ENCODE measurements at places on chromosomes 12 and 14.

- DNase-seq, result no peak
These were observed 161.8 kb upstream of the IGF1 start for GRCh38 chr12:102642199-102642598.

GRCh38 chr14:61565181-61565580, 130.1 kb upstream of the HIF1A start:
- DNase-seq, result no peak

DNA sequence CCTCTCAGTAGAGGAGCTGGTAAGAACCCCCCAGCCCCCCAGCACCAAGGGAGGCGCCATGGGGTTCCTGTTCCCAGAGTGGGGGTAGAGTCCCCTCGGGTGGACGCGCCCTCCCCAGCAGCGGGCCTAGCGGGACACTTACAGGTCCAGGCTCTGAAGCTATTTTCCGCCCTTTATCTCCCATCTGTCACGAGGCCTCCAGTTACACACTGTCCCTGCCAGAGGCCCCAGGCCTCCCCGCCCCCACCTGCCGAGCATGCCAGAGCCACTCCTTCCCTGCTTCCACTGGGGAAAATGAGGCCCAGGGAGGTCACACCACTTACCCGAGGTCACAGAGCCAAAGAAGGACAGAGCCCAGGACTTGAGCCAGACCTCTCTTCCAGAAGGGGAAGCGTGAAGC, 3.1 kb downstream of the C14orf180 start:
- no peak for DNase-seq

GRCh38 chr12:72346363-72346944, 74.3 kb downstream of the TRHDE start:
- DNase-seq, result peak; percentile 11

GRCh38 chr14:64926398-64926995, 12.2 kb downstream of the CHURC1 start:
- DNase-seq, result no peak

DNA sequence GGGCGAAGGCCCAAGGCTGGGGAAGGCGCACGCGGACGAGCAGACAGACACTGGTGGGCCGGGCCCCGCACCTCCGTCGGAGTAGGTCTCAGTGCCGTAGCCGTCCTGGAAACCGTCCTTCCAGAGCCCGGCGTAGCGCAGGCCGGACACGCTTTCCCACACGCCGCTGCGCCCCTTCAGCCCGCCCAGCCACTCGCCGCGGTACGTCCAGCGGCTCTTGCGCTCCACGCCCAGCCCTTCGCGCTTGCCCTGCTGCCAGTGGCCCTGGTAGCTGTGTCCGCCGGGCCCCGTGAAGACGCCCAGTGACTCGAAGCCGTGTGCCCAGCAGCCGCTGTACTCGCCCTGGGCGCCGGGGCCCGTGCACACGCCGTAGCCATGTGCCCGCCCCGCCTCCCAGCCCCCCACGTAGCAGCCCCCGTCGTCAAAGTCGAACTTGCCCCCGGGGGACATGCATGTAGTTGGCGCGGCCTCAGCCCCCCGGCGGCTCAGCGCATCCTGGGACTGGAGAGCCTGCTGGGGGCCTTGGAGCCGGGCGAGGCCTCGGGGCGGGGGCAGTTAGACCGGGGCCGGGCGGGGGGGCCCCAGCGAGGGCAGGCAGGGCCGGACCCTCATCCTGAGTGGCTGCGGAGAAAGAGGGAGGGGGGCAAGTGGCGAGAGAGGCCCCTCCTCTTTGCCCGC, 1.4 kb downstream of the JPH4 start:
- DNase-seq, result no peak

DNA sequence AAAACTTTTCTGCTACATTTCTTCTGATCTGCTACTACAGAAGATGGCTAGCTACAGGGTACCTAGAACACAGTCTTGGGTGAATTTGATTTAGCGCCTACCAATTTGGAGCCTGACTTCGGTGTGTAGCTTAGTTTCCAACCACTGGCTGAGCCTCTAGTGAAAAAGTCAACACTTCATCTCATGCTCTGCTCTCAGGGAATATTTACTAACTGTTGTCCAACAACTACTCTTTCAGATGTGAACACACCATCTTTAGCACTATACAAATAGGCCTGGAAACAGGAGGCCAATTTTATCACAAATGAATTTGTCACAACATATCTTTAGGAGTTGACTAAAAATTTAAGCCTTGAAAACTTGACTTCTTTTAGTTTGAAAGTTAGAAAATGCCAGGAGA, 167.9 kb downstream of the NELL2 start:
- no peak for DNase-seq

DNA sequence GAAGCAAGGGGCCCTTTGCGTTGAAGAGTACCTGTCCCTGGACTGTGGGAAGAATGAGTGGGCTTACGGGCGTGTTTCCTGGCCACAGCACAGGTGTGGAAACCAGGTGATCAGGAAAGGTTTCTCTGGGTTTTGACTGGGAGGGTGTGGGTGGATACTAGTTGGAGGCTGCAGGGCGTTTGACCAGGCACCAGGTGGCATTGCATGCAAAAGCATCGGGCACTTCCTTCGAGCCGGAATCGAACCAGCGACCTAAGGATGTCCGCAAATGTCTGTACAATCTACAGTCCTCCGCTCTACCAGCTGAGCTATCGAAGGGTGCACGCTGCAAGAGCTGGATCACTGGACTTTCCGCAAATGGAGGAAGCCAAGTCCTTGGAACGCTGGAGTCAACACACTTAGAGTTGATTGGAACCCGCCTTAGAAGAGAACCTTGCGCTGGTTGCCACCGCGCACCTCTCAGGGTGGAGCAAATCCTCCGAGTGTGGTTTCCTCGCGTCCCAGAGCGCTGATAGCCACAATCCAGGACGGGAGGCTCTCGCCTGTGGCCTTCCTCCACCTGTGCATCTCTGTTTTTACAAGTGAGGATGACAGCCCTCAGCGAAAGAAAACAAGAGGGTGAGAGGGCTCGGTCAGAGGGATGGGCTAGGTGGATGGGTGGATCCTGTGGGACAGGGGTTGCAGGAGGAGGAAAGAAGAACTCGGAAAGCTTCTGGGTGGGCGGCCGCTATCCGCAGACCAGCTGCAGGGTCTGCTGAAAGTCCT, 21.2 kb upstream of the RNASE4 start:
- peak; percentile 72 for DNase-seq

DNA sequence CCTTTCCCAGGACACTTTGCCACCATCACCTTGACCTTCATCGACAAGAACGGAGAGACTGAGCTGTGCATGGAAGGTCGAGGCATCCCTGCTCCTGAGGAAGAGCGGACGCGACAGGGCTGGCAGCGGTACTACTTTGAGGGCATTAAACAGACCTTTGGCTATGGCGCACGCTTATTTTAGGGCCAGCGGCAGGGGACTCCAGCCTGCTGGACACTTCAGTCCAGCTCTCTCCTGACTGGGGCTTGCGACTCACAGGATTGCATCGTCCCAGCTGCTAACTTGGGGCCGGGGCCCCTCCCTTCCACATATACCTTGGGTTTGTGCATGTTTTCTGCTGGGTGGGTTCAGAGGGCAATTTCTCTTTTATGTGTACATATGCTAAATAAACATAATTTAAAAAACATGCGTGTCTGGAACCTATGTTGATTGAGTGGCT, 11.2 kb downstream of the AHSA1 start:
- DNase-seq, result no peak

GRCh38 chr12:81668475-81668874, 90.7 kb downstream of the PPFIA2 start:
- no peak for DNase-seq

GRCh38 chr12:75964150-75964549, 67.4 kb downstream of the PHLDA1 start:
- DNase-seq, result peak; percentile 2
